ENCODE measurements at places on chromosomes 7 and 10. TPM values are rescaled to one million over a fixed set of nuclear protein-coding genes. Genes with fewer than 3 reads are reported as not detected.

DNA sequence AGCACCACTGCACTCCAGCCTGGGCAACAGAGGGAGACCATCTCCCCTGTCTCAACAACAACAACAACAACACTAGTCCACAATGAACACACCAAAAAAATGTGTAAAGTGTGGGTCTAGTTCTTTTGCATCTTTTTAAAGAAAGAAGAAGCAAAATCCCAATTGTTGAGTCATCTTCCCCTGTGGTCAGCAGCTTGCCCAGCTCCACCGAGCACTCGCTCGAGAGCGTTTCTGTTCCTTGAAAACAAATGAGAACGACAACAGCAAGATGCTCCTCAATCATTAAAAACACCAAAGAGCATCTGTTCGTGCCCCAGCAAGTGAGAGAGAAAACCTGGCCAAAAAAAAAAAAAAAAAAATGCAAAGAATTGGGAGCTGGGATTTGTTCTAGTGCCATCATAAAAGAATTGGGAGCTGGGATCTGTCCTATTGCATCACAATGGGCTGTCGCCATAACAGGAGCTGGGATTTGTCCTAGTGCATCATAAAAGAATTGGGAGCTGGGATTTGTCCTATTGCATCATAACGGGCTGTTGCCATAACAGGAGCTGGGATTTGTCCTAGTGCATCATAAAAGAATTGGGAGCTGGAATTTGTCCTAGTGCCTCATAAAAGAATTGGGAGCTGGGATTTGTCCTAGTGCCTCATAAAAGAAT lies 118.1 kb downstream of the PTPRN2 start:
- no peak for DNase-seq

DNA sequence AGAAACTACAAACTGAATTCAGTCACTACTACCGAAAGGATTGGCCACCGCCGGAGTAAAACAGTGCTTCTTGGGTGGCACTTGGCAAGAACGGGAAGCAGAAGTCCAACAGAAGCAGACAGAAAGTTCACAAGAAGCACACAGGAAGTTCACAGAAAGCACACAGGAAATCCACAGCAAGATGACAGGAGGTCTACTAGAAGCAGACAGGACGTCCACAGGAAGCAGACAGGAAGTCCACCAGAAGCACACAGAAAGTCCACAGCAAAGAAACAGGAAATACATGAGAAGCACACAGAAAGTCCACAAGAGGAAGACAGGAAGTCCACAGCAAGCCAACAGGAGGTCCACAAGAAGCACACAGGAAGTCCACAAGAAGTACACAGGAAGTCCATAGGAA lies 399.2 kb upstream of the AUTS2 start:
- no peak for DNase-seq

CYP3A5 gene
- total RNA-seq, result 17.5 TPM

SORCS1 gene
- total RNA-seq, result 34.3 TPM

DNA sequence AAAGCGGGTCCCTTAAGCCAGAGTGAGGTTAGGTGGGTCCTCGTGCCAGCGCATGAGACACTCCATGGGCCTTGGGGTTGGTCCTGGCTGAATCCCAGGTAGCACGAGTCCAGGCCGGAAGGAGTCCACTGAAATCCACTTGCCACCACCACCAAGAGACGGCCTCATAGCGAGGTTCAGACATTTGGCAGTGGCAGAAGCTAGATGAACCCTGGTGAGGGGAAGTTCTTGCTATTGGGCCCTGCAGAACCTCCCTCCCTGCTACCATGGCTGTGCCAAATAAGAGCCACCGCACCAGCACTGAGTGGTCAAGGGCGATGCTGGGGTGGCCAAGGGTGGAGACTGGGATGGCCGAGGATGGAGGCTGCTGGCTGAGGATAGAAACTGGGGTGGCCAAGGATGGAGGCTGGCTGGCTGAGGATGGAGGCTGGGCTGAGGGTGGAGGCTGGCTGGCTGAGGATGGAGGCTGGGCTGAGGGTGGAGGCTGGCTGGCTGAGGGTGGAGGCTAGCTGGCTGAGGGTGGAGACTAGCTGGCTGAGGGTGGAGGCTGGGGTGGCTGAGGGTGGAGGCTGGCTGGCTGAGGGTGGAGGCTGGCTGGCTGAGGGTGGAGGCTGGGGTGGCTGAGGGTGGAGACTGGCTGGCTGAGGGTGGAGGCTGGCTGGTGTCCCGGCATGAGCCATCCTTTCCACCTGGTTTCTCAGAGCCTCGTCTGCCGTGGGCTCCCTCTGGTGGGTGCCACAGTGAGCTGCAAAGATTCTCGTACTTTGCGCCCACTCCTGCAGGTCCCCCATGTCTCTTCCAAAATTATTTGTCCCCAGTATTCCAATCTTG lies 88.2 kb downstream of the ELFN1 start:
- no peak for DNase-seq

Data from tibial nerve (tissue), 4 donors.